IMR-90 (cell line): ENCODE measurements at places on chromosomes 4 and X. TPM values are rescaled to one million over a fixed set of nuclear protein-coding genes. Genes with fewer than 3 reads are reported as not detected.

DNA sequence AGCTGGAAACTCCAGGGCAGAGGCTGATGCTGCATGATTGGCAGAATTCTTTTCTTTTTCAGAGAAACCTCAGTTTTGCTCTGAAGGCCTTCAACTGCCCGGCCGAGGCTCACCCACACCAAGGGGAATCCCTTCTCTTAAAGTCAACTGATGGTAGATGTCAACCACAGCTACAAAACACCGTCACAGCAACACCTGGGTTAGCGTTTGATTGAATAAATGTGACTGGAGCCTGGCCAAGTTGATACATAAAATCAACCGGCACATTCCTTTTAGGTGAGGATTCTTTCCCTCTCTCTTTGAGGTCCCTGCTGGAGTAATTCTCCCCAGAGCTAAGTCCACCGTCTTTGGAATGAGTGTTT lies 15.2 kb upstream of the KIAA0232 start:
- H3K27me3 ChIP-seq: peaks cover 37% of the 10 kb centered on the region
- peaks cover 3% of the 10 kb centered on the region for H3K4me1 ChIP-seq
- no peak overlapping the region for H3K27ac ChIP-seq
- no peaks in the 10 kb centered on the region for H3K36me3 ChIP-seq
- peak; percentile 43 for DNase-seq

GRCh38 chr4:185217408-185217975 lies 8.1 kb downstream of the SNX25 start:
- H3K4me1 ChIP-seq: peaks cover 8% of the 10 kb centered on the region
- H3K4me3 ChIP-seq: no peak overlapping the region
- H3K27ac ChIP-seq: no peak overlapping the region
- no peak for DNase-seq
- no peaks in the 10 kb centered on the region for H3K36me3 ChIP-seq
- H3K27me3 ChIP-seq: no peaks in the 10 kb centered on the region

DNA sequence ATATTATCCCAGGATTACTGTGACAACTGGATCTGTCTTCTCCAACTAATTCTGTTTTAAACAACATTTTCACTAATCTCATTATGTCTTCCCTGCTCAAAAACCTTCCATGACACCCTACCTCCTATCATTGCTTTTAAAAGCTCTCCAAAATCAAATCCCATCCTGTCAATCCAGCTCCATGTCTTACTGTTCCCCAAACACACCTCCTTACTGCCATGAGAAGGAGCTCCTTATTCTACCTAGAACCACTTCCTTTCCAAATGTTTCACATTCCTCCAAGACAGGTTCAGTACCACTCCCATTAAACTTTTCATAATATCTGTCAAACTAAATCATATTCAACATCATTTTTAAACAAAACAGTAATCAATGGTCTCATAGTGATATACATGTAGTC lies 66.9 kb upstream of the WDR17 start:
- no peak for DNase-seq
- H3K27ac ChIP-seq: no peak overlapping the region
- no peak overlapping the region for H3K4me3 ChIP-seq
- peaks cover 20% of the 10 kb centered on the region for H3K27me3 ChIP-seq
- H3K36me3 ChIP-seq: no peaks in the 10 kb centered on the region

DNA sequence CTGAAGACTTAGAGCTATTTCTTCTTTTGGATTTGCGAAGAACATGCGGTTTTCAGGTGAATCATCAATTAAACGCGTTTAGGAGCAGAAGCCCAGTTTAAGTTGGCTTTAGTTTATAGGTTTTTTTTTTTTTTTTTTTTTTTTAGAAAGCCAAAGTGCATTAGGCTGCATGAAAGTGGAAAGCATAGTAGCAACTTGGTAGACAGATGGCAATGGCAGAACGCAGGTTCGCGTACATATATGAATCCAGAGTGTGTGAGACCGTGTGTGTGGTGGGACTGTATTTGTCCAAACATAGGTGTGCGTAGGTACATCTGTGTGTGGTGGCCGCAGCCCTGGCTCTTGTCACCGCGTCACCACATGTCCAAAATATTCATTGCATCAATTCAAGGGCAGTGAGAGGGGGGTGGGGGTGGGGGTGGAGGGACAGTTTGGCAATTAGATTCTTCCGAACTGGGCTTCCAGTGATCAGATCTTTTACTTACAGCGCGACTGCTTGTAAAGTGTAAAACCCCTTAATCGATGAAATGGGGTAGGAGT lies 901 bp downstream of the JADE1 start:
- H3K27me3 ChIP-seq: no peaks in the 10 kb centered on the region
- H3K4me3 ChIP-seq: peak overlapping the region; percentile 84
- H3K36me3 ChIP-seq: no peaks in the 10 kb centered on the region
- no peaks in the 10 kb centered on the region for H3K4me1 ChIP-seq
- peak overlapping the region; percentile 95 for H3K27ac ChIP-seq

The ATOH1 gene
- polyA plus RNA-seq: not detected in 2 replicates

The MAGEC1 gene
- polyA plus RNA-seq: not detected in 2 replicates
